Stimulated activated CD4-positive, alpha-beta T cell treated with anti-CD3 and anti-CD28 coated beads, TNF-alpha, amount 100 ng/mL, for 4 hours (primary cell): ENCODE measurements at places on chromosomes 1 and 21.

DNA sequence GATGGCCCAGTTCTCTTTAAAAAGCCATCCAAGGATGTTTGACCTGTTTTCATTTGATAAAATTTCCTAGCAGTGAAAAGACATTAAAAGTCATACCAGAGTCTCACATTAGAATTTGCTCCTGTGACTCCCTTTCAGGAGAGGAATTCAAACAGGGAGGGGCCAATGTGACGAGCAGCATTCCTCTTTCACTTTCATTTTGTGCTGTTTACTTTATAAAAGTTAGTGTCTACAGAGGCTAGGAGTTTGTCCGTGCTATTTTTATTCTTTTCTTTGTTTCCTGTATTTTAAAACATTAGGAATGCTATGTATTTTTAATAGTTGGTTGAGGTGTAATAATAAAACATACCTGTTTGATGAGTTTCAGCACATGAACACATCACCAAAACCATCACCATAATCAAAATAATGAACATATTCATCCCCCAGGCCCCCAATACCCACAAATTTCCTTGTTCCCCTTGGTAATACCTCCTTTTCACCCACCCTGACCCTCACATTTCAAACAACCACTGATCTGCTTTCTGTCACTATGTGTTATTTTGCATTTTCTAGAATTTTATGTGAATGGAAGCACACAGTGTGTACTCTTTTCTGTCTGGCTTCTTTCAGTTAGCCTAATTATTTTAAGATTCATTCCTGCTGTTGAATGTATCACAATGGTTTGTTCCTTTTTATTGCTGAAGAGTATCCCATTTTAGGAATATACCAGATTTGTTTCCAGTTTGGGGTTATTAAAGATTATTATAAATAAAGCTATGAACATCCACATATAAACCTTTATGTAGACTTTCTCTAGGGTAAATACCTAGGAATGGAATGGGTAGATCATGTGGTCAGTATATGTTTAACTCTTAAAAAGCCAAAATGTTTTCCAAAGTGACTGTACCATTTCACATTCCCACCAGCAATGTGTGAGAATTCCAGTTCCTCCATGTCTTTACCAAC is 129.5 kb downstream of the TENT5C start:
- no peak for DNase-seq

DNA sequence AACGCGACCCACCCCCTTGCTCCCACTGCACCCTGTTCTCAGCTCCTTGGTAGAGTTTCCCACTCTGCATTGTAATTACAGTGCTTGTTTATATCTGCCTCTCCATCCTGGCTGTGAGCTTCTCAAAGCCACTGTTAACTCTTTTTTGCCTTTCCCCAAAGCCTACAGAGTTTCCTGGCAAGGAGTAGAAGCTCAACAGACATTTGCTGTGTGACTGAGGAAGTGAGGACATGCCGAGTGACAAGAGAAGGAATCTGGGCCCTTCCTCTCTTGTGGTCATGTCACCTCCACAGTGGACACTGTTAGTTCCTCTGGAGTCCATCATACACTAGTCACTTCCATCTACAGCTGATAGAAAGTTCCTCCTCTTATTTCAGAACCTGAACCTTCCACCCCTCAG is 6.1 kb upstream of the IGSF8 start:
- DNase-seq, result no peak

- DNase-seq, result no peak
Observed at GRCh38 chr1:84504580-84505492, 1.4 kb upstream of the SPATA1 start.

DNA sequence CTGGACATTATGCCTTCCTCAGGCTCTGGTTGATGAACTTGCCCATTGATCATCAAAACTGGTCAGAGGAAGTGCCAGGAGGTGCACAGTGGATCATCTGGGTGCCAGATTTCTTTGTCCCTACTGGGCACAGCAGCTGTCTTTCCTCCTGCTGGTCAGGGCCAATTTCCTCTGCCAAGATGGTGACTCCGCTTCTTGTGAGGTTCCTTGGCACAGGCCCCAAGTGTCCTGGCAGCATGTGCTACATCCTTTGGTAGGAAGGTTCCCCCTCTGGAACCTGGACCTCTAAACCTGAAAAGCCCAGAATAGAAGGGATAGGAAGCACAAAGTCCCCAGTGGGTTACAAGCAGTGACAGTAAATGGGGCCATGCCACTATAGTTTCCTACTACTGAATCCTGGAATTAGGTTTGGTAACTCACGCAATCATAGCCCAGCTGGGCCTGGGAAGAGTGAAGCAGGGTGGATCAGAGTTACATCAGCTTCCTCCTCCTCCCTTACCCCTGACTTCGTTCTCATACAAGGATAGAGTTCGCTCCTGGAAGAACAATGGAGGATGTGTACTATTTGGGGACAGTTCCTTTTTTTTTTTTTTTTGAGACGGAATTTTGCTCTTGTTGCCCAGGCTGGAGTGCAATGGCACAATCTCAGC is 147.1 kb downstream of the CNIH3 start:
- DNase-seq, result no peak

- DNase-seq, result no peak
Observed at GRCh38 chr1:248778906-248779305, 23.3 kb upstream of the LYPD8 start.
